ENCODE measurements at places on chromosomes 1 and 21.
A peak's percentile ranks its signal among the peaks of the same experiment; 100 is the strongest.

- no peak for DNase-seq
These were observed 81.2 kb downstream of the KCNN3 start for GRCh38 chr1:154788886-154789285.

DNA sequence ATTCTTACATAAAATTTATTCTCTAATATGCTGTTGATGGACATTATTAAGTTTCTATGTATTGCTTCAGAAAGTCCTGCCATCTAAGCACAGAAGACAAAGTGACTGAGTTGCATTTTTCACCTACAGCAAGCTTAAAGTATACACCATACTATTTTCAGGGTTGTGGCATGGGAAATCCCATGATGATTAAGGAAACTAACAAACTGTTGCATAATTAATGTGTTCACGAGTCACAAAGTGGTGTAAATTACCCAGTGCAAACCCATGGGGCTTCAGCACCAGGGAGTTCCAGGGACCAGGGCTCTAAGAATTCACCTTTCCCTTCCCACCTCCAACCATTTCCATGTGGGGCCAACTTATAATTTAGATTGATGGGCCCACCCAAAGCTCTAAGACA, 81.9 kb upstream of the NR5A2 start:
- DNase-seq, result no peak

DNA sequence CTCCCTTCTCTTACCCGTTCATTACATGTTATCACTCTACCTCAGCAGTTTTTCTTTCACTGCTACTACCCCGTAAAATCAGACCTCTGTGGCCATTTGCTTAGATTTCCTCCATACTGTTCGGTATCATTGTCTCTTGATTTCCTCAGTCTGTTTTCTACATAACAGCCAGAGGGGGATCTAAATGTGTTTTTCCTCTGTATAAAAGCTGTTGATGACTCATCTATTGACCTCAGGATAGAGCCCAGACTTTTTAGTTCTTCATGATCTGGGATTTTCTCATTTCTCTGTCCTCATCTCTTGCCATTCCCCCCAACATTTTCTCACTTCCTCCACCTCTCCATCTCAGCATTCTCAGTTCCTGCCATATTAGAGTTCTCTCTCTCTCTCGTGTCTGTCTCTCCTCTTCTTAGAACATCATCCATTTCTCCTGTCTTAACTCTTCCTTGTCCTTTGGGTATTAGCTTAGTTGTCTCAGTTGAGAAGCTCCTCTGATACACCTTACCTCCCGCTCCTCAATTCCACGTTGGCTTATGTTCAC, 10.5 kb downstream of the OTUD3 start:
- no peak for DNase-seq

DNA sequence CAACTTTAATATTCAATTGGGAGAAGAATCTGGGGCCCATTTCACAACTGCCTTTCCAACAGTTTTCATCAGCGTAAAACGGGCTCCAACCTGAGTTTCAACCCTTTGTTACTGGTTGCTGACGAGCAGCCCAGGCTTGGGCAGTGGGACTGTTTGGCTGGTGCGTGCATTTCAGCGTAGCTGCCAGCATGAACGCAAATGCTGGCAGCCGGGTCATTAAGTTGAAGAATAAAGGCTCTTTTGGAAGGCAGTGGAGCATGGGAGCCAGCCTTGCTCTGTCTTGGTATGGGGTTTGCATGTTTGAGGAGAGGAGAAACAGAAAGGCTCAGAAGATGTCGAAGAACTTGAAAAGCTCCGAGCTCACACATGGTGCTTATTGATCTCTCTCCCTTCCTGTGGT, 40.7 kb downstream of the WDR3 start:
- DNase-seq, result peak; percentile 6

DNA sequence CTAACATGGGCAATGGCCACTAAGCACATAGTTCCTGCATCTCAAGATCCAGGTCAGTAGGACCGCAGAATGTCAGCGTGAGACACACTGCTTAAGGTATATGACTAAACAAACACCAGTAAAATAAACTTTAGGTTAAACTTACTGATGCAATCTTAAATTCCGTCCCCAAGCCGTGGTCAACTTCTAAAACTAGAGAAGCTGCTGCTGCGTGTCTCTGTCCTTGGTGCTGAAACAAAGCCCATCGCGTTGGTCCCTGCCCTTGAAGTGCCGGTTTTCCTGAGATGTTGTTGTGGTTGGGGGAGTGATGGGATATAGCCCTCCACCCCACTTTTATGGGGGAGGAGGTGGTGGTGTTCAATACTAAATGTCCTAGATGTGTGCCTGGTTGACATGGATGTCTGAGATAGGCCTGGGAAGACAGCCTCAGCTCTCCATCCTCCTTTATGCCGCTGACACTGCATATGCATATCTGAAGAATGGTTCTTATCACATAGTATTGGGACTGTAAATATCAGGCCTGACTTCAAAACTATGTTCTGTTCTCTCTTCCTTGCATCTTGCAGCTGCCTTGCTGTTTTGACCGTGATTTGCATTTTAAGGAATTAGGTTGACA, 72.0 kb upstream of the KCNA3 start:
- peak; percentile 57 for DNase-seq

DNA sequence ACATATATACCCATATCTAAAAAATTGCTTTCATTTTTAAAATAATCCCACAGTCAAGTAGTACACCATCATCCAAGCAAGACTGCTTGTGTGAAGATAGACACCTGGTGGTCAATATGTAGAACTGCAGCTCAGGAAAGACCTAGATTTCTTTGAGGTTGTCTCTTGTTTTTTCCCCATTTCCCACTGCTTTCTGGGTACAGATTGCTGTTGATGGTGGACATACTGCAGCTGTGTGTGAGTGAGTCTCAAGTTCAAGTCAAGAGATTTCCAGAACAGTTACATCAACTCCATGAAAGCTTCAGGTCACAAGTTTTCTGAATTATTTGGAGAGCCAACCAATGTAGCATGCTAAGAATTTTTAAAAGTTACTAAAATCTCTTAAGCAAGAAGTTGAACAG, 306.4 kb downstream of the DUSP10 start:
- DNase-seq, result peak; percentile 36

GRCh38 chr1:87318806-87319205, 9.9 kb upstream of the LMO4 start:
- no peak for DNase-seq

DNA sequence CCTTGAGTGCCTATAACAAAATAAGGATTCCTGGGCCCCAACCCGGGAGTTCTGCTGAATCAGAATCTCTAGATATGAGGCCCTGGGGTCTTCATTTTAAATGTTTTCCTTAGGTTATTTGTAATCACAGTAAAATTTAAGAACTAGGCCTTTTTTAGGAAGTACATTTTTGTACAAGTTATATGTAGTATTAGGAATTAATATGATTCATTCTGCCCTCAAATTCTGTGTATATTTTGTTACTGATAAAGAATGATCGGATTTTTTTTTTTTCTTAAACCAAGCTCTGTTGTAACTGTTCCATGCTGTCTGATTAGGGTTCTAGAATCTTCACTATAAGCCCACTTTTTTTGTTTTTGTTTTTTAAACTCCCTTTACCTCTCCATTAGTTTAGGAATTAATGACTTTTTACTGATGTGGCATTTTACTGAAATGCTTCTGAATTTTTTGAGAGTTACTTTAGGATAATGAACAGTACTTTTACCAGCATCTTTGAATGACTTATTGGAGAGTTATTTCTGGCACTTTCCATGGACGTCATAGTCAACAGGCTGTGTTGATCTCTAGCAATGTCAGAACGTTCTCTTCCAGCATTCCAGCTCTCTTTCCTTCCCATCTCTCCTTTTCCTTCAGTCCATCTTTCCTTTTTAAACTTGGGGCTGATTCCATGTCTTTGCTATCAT, 48.3 kb downstream of the CLIC4 start:
- DNase-seq, result no peak

- DNase-seq, result no peak
These were observed 157.5 kb downstream of the BRINP2 start for GRCh38 chr1:177328251-177328650.

GRCh38 chr1:197438010-197438790, 170.1 kb downstream of the CRB1 start:
- no peak for DNase-seq

GRCh38 chr1:38860454-38860795, 853 bp upstream of the RRAGC start:
- DNase-seq, result no peak

- DNase-seq, result no peak
These were observed 73.3 kb upstream of the PAXBP1 start for GRCh38 chr21:32844653-32845436.

GRCh38 chr1:43558346-43558841, 27.7 kb downstream of the PTPRF start:
- peak; percentile 53 for DNase-seq

DNA sequence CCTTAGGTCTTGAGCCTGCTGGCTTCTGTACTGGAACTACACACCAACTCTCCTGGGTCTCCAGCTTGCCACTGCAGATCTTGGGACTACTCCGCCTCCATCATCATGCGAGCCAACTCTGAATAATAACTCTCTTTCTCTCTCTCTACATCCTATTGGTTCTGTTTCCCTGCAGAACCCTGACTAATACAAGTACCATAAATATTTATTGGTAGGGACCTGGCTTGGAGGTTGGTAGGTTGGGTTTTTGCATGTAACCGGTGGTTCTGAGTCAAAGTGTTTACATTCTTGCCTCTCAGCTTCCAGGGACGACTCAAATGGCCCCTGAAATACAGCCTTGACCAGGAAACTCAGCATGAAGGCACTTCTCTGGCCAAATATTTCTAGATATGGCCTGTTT, 110.4 kb downstream of the KCND3 start:
- DNase-seq, result no peak

GRCh38 chr1:61079898-61080336, 2.4 kb upstream of the NFIA start:
- DNase-seq, result peak; percentile 80

DNA sequence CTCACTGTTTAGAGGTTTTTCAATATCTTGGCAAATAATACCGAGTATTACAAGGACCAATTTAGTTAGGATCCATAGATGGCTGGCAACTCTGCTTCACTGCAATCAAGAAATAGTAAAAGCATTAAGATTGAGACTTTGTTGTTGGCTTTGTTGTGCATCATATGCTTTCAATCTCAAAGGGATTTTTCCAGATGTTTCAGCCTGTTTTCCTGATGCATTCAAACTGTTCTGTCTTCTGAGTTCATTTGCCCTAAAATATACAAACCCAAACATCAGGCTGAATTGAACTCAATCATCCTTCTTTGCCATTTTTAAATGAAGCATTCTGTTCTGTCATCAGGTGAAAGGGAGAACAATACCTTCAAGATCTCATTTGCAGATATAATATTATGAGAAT, 248.7 kb downstream of the TTLL7 start:
- no peak for DNase-seq

DNA sequence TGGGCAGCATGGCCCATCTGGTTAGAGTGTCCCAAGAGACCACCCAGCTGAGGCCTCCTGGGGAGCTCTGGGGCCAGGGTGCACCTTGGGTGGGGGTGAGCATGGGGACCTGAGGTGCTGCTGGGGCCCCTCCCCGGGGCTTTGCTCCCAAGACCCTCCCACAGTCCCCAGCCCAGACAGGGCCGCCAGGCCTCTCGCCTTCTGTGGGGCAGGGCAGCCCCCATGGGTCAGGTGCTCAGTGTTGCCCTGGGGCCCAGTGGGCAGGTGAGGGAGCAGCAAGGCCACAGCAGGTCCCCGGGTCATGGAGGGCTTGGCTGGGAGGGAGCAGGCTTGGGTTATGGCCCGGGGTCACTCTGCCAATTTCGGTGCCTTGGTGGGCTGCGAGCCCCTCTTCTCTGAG, 24.5 kb upstream of the PEX10 start:
- no peak for DNase-seq

GRCh38 chr1:42844592-42845140, 1.7 kb upstream of the ZNF691 start:
- no peak for DNase-seq

GRCh38 chr1:81366173-81366572, 434.6 kb upstream of the ADGRL2 start:
- no peak for DNase-seq

DNA sequence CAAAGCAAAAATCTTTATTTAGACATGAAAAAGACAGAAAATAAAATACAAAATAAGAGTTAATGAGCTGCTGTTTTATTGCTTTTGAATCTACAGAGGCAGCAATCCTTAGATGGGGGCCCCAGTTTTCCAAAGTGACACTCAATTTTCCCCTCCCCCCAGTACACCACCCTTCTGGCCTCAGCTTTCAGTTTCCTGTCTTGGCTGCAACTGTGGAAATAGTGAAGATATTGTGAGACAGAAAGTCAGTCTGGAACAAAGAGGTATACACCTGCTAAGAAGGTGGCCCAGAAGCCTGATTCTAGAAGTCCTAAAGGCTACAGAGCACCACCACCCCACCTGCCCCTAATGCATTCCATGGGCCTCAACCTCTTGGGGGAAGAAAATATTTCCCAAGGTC, 1.1 kb upstream of the MTMR11 start:
- DNase-seq, result no peak

GRCh38 chr21:29506947-29507346, 208.2 kb downstream of the BACH1 start:
- DNase-seq, result no peak

- DNase-seq, result no peak
These were observed 168.6 kb upstream of the FGGY start for GRCh38 chr1:59128239-59128736.

- DNase-seq, result no peak
These were observed 31.3 kb downstream of the SMAP2 start for GRCh38 chr1:40404670-40405462.

- DNase-seq, result no peak
These were observed 117.7 kb downstream of the TPTE start for GRCh38 chr21:10639123-10639522.

- DNase-seq, result no peak
These were observed 26.7 kb downstream of the COLGALT2 start for GRCh38 chr1:184010788-184011187.

- no peak for DNase-seq
These were observed 84.5 kb upstream of the LRRN2 start for GRCh38 chr1:204769997-204770396.

GRCh38 chr1:111827946-111828345, 72.2 kb downstream of the DDX20 start:
- no peak for DNase-seq

DNA sequence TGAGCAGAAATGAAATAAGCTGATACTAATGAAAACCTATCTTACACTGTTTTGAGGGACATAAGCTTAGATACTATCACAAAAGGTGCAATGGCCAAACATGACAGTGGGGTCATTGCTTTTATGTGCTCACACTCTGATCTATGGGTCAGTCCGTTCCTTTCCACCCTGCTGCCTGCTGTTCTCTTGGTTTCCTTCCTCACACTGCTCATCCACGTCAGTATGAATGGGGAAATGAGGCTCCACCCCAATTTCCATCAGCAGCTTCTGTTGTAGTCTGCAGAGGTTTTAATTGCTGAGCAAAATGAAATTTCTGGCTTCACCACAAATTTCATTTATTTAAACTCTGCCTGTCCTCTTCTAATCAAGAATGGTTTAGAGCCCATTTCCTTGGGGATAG, 155.2 kb downstream of the GABPA start:
- DNase-seq, result no peak
